ENCODE measurements at places on chromosomes 4 and X.

GRCh38 chr4:101065346-101065745 lies 282.0 kb downstream of the PPP3CA start:
- DNase-seq: no peak

- DNase-seq: no peak
Observed at GRCh38 chrX:123830309-123830708, 29.5 kb upstream of the XIAP start.

DNA sequence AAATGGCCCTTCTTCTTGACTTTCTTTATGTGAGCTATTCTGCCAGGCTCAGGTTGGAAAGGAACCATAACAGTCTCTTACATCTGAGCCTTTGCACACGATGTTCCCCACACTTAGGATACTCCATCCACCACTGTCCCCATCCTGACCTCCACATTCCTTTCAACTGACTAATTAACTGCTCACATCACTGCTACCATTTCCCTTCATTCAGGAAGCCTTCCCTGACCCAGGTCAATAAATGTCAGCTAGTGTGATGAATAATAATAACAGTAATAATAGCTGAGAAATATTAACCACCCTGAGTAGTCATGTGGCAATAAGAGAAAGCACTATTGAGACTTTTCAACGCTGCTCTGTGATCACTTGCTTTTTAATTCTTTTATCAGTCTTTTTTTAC lies 291.7 kb downstream of the KCNIP4 start:
- no peak for DNase-seq

DNA sequence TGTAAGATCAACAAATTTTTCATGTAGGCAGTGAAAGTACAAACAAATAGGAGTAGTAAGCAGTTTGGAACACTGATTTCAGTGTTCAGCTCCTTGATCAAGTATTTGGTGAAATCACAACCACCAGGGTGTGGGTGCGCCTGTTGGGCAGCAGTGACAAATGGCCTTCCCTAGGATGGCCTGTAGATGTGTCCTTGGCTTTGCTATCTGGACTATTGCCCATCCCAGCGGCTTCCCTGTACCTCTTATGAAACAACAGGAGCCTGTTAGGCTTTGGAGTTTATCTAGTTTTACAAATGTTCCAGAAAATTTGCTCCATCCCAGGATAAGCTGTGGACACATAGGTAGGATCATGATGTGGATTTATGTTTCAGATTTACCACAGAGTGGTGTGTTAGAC lies 216.8 kb upstream of the FAT1 start:
- DNase-seq: no peak

- DNase-seq: no peak
Observed at GRCh38 chrX:7996414-7996813, 69.2 kb upstream of the PNPLA4 start.

DNA sequence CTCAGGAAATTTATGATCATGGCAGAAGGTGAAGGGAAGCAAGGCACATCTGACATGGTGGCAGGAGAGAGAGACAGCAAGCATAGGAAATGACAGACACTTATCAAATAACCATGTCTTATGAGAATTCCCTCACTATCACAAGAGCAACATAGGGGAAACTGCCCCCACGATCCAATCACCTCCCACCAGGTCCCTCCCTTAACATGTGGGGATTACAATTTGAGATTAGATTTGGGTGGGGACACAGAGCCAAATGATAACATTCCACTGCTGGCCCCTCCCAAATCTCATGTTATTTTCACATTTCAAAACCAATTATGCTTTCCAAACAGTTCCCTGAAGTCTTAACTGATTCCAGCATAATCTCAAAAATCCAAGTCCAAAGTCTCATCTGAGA lies 8.2 kb upstream of the TMA16 start:
- no peak for DNase-seq

DNA sequence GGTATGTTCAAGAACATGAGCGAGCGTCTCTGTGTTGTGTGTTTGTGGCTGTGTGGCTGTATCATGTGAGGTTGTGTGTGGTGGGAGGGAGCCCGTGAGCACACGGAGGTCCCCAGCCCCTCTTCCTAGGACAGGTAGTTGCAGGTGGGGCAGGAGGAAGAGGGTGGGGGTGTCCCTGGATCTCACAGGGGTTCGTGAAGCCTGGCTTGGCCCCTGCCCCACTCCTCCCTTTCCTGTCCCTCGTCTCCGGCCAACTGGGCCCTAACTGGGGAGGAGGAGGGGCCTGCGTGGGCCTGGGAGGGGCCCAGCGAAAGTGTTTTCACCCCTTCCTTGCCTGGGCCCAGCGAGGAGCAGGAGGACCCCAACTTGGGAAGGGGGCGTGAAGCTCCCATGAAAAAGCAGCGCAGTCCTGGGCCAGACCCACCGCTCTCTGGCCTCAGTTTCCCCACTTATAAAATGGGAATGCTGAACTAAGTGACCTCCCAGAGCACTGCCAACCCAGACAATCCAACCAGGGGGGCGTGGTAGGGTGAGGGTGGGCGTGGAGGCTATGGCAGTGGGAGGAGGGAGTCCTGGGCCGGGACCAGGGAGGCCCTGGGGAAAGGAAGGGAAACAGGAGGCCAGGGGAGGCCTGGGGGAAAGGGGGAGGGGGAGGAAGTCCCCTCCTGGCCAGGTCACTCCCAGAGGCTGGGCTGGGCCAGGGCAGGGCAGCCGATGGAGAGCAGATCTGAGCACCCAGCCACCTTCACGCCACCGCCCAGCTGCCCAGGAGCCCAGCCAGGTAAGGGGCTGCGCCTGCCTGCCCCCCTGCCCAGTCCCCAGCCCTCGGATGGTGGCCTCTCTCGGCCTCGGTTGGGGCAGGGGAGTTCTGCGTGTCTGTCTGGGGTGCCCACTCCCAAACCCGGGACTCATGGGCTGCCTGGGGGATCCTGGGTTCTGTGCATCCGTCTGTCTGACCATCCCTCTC lies at the start of gene AVPR2:
TSS of gene AVPR2 (plus strand) at position 683 of the 967 bp plus-strand sequence. CDS start 473 bp downstream, outside the sequence.
- no peak for DNase-seq

GRCh38 chr4:143335979-143336780 lies 496 bp upstream of the GAB1 start:
- peak; percentile 17 for DNase-seq

GRCh38 chr4:185992585-185992984 lies 76.4 kb upstream of the TLR3 start:
- DNase-seq: no peak

DNA sequence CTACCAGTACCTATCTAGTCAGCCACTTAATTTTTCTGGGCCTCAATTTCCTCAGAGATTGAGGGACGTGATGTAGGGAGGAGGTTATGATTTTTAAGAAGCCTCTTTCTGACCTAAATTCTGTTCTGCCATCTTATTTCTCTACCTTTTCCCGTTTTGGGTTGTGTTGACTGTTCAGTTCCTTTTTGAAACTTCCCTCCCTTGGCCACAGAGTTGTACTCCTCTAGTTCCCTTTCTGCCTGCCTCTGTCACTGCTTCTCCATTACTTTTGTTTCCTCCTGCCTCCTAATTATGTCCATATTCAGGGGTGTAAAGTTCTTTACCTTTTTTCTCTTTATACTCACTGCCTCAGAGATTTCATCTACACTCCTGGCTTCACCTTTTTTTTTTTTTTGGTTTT lies 25.4 kb downstream of the CLCN5 start:
- no peak for DNase-seq

DNA sequence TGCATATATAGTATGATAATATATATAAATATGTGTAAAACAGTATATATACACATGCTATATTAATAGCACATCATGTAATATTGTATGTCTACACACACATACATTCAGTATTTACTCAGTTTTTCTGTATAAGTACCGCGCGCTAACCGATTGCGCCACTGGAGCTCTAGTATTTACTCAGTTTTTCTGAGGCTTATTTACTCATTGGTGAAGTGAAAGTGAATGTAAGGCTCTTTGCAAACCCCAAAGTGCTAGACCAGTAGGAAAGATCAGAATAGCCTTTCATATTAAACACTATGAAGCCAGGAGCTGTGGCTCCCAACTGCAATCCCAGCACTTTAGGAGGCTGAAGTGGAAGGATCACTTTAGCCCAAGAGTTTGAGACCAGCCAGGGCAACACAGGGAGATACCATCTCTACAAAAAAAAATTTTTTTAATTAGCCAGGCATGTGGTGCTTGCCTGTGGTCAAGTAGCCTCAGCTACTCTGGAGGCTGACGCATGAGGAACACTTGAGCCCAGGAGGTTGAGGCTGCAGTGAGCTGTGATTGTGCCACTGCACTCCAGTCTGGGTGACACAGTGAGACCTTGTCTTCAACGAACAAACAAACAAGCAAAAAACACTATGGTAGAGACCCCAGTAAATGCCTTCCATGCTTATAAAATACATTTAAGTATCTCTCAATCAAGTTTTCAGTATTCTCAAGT lies 125.8 kb downstream of the KIT start:
- DNase-seq: no peak

DNA sequence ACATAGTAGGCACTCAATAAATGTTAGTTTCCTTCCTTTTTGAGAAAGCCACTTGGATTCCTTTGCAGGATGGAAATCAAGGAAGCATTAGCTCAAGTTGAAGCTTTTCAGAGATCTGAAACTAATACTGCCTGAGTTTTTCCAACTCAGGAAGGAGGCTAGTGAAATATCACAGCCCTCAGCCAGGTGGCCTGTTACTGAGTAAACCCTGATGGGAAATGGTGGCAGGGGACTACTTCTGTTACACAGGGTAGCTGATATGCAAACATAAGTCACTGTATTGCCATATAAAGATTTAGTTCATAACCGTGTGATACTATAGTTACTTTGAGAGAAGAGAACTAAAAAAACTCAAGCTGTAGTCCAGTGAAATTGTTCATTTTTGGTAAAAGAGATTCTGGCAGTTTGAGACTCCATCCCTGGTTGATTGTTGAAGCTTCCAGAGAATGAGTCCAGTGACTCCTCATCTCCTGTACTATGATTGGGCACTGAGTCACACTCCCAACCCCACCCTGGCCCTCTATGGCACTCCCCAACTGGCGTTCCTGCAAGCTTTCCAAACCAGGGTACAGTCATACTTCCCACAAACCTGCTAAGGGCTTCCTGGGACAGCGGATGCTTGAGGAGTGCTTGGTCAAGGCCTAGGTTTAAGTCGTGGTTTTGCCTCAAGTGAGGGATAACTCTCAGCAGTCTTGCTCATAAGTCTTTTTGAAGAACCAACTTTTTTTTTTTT lies 81.8 kb downstream of the MID1IP1 start:
- DNase-seq: no peak

- DNase-seq: no peak
Observed at GRCh38 chrX:150185766-150186165, 177.4 kb upstream of the MAMLD1 start.

GRCh38 chr4:26930964-26931363 lies 70.3 kb downstream of the STIM2 start:
- no peak for DNase-seq

- no peak for DNase-seq
Observed at GRCh38 chr4:80073473-80074008, 512 bp upstream of the ANTXR2 start.

DNA sequence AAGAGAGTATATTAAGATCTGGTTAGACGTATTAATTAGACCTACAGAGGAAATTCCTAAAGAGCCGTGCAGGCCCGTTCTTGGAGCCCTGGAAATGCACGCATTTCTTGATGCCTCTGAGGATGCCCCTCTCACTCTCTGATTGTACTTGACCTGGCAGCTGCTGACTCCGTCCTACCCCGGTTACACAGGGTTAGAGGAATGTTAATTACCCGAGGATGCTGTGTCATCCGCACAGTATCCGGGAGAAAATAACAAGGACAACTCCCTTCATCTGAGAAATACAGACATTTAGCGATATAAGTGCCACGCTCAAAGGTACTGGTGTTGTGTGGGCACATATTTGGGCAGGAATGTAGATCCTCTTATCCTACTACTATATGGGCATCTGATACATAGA lies 404.6 kb upstream of the FAT1 start:
- no peak for DNase-seq

DNA sequence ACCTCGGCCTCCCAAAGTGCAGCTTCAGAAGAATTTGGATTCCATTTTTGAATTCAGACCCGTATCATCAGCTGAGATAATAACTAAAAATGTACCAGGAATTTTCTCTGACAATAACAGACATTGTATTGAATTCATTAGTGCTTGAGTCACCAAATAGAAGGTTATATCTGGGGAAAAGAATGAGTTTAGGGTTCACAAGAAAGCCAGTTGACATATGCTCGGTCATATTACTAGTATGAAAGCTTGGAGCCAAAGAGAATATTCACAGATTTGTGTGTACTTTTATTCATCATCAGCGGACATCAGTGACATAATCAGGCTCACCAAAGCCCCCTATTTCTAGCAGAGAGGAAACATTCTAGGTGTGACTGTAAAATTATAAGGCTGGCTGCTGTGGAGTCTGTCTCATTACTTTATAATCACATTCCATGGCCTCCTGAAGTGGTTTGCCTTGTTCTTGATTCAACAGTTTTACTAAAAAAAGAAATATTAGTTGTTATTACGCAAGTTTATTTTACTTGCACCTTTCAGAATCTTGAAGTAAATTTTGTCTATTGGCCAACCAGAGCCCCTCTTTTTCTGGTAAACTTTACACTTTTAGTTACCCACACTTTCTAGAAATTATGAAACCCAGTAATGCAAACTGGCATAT lies 14.6 kb upstream of the DCTD start:
- DNase-seq: no peak

DNA sequence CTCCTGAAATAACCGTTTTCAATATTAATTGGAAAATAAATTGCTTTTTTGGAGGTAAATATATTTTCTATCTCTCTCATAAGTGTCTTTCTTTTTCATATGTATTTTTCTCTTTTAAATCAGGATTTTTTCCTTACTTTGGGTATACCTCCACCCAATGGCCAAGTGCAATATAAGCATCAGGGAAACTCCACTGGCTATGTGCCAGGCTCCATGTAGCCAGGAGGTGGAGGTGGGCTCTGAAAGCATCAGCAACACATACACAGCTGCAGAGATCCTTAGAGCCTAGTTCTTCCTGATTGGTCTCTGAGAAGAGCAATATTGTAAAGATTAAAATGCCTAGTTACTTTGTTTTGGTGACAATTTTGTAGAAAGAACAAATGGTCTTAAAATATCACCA lies 3.4 kb downstream of the GABRA2 start:
- no peak for DNase-seq

DNA sequence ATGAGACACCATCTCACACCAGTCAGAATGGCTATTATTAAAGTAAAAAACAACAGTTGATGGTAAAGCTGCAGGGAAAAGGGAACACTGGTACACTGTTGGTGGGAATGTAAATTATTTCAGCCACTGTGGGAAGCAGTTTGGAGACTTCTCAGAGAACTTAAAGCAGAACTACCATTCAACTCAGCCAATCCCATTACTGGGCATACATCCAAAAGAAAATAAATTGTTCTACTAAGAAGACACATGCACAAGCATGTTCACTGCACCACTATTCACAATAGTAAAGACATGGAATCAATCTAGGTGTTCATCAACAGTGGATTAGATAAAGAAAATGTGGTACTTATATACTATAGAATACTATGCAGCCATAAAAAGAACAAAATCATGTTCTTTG lies 135.0 kb downstream of the REELD1 start:
- no peak for DNase-seq

DNA sequence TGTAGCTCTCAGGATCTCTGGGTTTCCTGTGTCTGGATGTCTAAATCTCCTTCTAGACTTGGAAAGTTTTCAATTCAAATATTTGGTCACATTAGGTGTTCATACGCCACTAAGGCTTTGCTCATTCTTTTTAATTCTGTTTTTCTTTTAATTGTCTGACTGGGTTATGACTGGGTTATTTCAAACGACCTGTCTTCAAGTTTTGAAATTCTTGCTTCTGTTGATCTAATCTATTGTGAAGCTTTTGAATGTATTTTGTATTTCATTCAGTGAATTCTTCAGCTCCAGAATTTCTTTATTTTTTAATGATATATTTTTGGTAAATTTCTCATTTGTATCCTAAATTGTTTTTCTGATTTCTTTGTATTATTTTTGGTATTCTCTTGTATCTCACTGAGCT lies 81.0 kb upstream of the PCDH10 start:
- no peak for DNase-seq
